ENCODE measurements at places on chromosomes 6 and 20.

GRCh38 chr20:1757606-1758512, 100.3 kb upstream of the SIRPG start:
- DNase-seq = no peak

- no peak for DNase-seq
Measured at GRCh38 chr20:49672096-49672664, 41.5 kb downstream of the B4GALT5 start.

DNA sequence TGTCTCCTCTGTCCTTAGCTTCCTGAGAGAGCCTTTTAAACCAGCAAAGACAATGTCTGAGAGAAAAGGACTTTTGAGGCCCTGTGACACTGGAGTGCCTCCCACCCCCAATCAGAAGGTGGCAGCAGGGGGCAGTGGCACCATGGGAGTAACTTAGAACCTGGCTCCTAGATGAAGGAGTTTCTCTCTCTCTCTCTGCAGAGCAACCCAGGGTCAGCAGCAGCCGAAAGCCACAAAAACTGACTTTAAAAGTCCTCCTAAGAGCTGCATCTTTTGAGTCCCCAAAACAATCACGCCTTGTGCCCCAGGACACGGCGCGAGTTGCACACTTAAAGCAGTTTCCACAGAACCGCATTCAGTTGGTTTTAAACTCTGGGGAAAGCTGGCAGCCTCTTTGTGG, 5.3 kb upstream of the TCP11 start:
- DNase-seq = no peak

- DNase-seq = no peak
Measured at GRCh38 chr6:169859401-169859977, 108.1 kb downstream of the ERMARD start.

- DNase-seq = no peak
Measured at GRCh38 chr6:108621117-108621516, 60.4 kb downstream of the FOXO3 start.

DNA sequence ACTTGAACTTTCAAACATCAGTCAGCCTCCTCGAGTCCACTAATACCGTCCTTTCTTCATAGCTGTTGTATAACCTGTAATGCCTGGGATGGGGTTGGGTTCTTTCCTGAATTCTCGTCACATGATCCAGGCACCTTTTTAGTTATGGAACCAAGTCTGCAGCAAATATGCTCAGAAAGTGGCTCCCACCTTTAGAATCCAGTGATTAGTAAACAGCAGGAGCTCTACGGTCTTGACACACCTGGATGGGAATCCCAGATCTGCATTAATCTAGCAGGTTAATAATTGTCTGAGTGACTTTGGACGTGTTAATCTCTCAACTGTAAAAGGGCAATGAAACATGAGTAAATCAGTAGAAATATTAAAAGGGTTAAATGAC, 729 bp upstream of the ZHX3 start:
- no peak for DNase-seq

- DNase-seq = no peak
Measured at GRCh38 chr20:37406010-37406998, 60.4 kb downstream of the SRC start.

DNA sequence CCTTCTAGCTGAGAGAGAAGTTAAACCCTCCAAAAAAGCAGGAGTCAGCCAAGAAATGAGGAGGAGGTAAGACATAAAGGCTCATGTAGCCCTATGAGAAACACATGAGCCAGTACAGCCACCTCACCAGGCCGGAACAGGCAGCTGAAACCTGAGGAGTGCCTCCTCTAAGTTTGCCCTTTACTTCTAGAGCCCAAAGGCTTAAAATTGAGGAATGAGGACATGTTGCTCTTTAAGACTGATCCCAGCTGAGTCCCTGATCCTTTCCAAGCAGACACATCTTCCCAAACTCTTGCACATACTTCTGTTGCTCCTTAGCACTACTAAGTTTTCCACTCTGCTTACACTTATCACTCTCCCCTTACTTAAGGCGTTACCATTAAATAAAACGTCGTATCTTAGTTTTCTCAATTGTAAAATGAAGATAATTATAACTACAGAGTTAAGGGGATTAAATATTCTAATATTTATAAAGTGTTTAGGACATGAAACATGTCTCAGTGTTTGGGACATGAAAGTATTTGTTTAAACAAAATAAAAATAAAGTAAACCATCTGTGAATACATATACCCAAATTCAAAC, 124.0 kb downstream of the OGFRL1 start:
- DNase-seq = no peak

DNA sequence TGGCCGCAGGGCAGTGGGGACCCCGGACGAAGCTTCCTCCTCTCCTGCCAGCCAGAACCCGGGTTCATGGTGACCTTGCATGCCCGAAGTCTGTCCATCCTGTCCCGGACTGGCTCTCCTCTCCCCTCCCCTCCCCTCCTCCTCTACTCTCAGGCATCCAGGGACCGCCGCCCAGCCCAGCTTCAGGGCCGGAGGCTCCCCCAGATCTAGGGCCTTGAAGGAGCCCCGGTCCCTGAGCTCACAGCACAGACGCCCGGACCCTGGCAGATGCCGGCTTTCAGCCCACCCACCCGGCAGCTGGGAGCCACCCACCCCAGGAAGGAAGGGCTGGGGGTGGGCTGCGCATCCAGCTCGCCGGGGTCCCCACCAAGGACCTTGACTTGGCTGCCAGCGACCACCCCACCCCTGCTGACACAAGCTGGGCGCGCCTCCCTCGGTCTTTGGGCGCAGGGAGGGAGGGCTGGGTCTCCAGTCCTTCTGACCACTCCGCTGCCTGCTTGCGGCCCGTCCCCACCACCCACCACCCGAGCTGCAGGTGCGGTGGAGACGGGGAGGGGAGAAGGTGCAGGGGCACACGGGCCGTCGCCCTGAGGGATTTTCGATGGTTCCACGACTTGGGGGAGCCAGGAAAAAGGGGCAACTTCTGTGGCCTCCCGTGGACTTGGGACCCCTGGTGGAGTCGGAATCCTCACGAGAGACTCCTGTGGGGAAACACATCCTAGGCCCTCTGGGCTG, 5.8 kb upstream of the ABHD16B start:
- DNase-seq = no peak

DNA sequence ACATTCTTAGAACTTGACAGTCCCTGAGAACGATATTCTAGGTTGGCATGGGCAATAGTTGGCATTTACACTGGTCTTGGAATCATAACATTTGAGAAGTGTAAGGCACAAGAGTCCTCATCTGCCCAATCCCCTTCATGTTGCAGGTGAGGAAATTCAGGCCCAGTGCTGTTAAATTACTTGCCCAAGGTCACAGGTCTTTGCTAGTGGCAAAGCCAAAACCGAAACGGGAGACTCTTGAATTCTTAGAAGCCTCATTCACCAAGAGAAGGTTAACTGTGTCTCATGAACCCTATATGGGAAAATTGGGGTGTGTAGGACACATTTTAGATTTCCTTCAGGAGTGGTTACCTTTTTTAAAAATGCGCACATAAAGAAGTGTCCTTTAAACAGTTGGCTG, 7.2 kb downstream of the E2F3 start:
- DNase-seq = no peak

DNA sequence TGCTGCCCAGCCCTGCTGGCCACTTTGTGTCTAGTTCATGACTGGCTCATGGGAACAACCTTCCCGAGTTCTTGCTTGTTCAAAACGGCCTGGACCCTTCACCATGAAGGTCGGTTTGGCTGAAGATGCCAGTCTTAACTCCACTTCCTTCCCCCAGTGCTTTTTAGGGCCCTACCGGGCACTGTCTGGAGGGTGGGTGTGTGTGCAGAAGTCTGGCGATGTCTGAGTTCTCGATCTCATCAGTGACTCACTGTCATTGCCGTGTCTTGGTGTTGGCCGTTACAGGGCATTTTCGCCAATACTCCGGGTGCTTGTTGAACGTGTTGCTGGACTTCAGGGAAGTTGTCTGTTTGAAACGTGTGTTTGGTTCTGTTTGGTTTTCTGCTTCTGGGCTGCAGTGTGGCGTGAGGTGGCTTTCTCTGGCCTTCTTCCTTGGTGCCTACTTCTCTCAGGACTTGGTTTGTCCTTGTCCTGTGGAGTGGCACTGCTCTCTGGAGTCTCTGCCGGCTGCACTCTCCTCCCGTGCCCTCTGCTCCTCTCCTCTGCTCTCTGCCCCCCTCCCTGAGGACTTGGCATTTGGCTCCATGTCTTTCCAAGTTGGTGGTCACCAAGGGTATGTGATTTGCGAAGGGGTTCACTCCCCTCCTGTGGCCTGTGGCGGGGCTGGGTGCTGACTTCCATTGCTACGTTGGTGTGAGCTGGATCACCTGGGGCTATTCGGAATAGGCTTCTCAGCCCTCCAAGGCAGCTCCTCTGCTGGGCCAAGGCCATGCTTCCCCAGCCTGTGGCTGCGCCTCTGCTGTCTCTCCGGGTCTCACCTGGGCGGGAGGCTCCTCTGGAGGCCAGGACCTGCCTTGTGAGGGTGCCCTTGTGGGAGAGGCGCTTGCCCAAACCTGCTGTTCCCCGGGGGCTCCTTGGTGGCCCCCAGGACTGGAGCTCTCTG, 38.2 kb downstream of the PYGB start:
- DNase-seq = no peak

DNA sequence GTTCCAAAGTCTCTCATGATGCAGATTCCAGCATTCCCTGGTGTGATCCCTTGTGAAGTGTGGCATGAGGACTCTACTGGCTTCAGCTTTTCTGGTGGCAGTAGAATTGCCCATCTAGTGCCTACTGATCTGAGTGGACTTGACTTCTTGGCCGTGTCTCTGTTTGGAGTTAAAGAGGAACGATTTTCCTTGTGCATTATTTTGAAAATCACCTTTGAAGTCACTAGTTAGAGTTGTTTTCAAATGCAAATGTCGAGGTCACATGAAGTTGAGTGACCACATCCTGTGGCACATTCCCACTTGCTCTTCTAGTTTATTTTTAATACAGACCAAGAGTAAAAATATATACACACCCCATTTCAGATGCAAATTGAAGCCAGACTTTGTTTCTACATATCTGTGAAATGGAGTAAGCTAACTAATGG, 270.7 kb upstream of the TAB2 start:
- no peak for DNase-seq

Data from SK-N-MC (cell line).